Subcutaneous adipose tissue (tissue), 4 donors: ENCODE measurements at places on chromosomes 7 and 10. TPM values are rescaled to one million over a fixed set of nuclear protein-coding genes. Genes with fewer than 3 reads are reported as not detected.

Gene CALHM2
- 103 TPM for total RNA-seq

Gene NRP1
- total RNA-seq, result 168 TPM

Gene REPIN1
- 31.7 TPM for total RNA-seq

Gene ELOVL3
- 3.4 TPM for total RNA-seq

Gene BMPER
- 3.1 TPM for total RNA-seq

Gene LDB1
- 15.8 TPM for total RNA-seq

Gene ATP6V0E2
- 32.8 TPM for total RNA-seq

Gene DYNC1I1
- total RNA-seq, result 8.1 TPM

Gene UPF2
- 30.8 TPM for total RNA-seq

Gene SMKR1
- not detected for total RNA-seq

Gene PKD2L1
- total RNA-seq, result 1.2 TPM
